Activated T-cell treated with anti-CD3 and anti-CD28 coated beads, Interleukin-2, amount 50 U/mL, for 72 hours (primary cell): ENCODE measurements at places on chromosomes 3 and 15.
A peak's percentile ranks its signal among the peaks of the same experiment; 100 is the strongest.

GRCh38 chr15:51401872-51402517 lies 60.5 kb downstream of the GLDN start:
- DNase-seq = no peak

DNA sequence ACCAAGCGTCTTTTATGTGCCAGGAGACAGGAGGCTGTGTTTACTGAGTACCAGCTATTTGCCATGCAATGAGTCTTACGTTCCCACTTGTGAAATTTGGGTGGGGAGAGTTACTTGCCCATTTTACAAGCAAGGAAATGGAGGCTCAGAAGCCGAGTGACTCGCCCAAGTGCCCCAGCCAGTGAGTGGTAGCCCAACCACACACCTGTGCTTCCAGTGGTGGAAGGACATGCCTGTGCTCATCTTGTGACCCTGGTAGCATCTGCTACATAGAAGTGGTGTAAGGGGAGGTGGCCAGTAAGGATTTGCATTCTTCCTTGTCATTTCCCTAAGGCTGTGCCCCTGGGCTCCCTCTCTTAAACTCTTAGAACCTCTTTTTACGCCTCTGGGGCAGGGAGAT lies 49.3 kb downstream of the FBLN2 start:
- DNase-seq = no peak

DNA sequence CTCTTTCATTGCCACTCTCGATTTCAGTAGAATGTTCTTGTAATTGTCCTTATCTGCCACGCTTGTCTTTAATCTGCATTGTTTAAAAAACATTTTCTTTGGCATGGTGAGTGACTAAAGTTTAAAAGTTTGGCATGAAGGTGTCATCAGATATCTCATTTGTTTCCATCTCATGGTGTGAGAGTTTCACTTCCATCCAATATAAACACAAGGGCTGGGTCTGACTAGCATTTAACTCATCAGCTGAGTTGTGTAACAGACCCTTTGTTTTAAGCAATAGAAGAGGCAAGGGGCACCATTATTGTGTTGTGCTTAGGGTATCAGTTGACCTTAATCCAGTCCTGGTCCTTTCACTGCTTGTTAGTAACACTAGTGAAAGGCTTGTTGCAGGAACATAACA lies 49.9 kb upstream of the IL12A start:
- DNase-seq = no peak

DNA sequence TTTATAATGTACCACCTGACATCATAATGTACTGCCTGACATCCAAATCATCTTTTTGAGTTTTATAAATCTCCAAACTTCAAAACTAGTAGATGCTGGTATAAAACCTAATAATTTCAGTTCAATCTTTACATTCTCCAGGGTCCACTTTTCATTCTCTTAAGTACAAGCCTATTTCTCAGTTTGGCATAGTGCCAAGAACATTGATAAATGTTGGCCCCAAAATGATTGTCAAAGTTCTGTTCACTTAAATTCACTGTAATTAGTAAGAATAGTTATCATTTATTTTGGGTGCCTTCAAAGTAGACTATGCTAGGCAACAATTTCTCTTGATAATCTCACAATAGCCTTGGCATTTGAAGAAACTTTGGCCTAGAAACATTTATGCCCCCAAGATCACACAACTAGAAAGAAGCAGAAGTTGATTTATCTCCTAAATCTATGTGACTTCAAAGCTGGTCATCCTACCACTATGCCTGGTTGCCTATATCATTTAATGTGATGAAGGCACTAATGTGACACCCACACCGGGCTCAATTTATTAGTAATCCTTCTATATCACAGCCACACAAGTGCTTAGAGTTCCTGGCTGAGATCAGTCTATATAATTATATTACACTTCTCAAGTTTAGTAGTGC lies 101.7 kb downstream of the ZNF609 start:
- DNase-seq = no peak

DNA sequence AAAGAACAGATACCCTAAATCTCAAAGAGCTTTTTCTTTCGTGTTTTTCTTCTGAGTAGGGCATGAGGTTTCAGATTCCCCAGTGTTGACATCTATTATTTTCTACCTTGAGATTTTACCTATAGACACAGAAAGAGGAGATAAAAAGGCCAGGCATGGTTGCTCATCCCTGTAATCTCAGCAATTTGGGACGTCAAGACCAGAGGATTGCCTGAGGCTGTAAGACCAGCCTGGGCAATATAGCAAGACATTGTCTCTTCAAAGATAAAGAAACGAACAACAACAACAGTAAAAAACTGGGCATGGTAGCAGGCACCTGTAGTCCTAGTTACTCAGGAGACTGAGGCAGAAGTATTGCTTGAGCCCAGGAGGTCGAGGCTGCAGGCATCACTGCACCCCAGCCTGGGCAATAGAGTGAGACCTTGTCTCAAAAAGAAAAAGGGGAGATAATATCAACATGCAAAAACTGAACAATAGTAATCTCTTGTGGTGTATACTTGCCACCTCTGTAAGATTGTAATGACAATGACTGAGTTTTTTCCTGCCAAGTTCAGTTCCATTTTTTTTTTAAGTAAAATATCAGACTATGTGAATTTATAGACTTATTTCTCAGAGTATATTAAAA lies 71.3 kb downstream of the MBNL1 start:
- no peak for DNase-seq

DNA sequence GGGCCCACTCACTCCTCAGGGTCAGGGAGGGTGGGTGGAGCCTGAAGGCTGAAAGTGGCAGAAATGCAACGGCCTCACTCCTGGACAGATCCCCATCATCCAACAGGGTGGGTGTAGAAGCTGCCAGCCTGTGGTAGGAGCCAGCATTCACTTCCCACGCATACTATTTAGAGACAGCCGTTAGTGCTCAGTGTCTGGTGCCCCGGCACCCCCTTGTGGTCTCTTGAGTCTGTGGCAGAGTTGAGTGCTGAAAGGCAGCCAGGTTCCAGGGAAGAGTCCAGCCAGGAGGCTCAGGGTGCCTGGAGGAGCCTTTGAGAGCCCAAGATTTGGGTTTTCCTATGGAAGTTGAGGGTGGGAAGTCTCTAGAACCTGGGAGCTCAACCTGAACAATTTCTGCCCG lies 2.1 kb upstream of the GNAT1 start:
- DNase-seq = peak; percentile 60

GRCh38 chr15:96472681-96473080 lies 142.2 kb downstream of the NR2F2 start:
- DNase-seq = no peak
